NCI-H187 (cell line): ENCODE measurements at places on chromosomes 16 and 17.

DNA sequence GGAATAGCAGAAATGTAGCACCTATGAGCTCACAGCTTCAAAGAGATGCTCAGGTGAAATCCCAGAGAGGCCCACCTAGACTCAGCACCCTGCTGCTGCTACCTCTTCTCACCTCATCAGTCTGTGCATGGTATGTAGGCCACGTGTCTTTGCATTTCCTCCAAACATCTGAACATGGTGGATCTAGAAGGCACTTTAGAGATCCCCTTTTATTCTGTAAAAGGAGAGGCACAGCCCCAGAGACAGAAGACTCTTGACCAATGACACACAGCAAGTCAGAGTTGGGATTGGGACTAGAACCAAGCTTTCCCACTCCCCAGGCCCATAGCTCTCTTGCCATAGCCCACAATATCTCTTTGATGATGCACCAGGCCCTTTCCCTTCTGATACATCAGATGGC, 19.4 kb upstream of the NKD1 start:
- no peak for DNase-seq

- DNase-seq, result no peak
Observed at GRCh38 chr17:8916466-8916865, 49.0 kb upstream of the PIK3R6 start.

- no peak for DNase-seq
Observed at GRCh38 chr16:4142268-4142667, 26.0 kb upstream of the ADCY9 start.

- no peak for DNase-seq
Observed at GRCh38 chr16:66844342-66845079, at the start of gene CA7. Gene CA7 (plus strand): TSS chr16:66844414. CDS start chr16:66844488, 74 bp downstream.

DNA sequence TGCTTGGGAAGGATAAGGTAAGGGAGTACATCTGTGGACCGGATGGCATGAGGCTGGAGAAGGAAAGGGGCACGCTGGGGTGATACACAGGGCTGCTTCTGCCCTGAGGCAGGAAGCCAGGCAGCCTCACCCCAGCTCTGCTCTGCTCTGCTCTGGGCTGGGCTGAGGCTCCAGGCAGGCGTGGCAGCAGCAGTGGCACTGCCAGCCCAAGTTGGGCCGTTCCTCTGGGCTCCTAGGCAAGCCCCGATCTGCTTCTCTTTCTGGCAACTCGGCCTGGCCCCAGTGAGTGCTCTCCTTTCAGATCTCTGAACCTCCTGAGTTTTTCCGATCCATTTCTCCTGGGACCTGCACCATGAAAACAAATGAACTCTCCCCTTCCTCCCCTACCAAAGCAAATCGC, 44.9 kb downstream of the VAC14 start:
- no peak for DNase-seq

- DNase-seq, result no peak
Observed at GRCh38 chr16:1072526-1073261, at the start of gene SSTR5. Gene SSTR5 (plus strand): TSS chr16:1072747. CDS start chr16:1078869, 6,122 bp downstream.

- no peak for DNase-seq
Observed at GRCh38 chr16:29806099-29806579, at the start of gene MAZ. Gene MAZ (plus strand): TSS chr16:29806529. CDS start chr16:29806702, 173 bp downstream.

DNA sequence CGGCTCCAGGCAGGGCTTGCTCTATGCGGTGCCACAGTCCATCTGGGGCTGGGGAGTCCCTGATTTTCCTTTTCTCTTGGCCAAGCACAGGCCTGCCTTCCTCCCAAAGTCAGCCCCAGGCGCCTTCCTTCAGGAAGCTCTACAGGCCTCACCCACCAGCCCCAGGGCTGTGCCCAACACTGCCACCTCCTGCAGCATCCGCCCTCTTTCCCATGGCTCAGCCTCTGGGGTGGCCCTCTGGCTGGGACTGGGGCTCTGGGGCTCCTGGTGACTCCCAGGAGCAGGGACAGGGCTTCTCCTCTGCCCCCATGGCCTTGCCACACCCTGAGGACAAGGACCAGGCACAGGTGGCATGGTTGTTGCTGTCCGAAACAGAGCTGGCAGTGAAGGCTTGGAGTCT, 817 bp downstream of the ITGB4 start:
- no peak for DNase-seq

DNA sequence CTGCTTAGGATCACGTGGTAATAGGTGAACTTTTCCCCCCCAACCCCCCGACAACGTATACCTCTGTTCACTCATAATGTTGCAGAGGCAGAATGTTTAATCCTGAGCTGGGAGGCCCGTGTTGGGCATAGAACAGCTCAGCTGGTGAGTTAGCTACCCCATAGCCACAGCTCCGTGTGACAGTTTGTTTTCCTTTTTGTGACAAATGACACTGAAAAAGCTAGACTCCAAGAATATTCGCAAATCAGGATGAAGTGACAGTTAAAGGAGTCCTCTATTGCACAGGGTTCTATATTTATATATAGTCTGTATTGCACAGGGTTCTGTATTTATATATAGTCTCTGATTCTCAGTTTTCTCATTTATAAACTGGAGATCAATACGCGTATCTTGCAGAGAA, 33.8 kb downstream of the MYH13 start:
- DNase-seq, result no peak

- DNase-seq, result no peak
Observed at GRCh38 chr17:61253362-61253761, 146.3 kb upstream of the TBX2 start.

GRCh38 chr16:88504489-88505404, 51.7 kb downstream of the ZFPM1 start:
- DNase-seq, result peak; percentile 26

DNA sequence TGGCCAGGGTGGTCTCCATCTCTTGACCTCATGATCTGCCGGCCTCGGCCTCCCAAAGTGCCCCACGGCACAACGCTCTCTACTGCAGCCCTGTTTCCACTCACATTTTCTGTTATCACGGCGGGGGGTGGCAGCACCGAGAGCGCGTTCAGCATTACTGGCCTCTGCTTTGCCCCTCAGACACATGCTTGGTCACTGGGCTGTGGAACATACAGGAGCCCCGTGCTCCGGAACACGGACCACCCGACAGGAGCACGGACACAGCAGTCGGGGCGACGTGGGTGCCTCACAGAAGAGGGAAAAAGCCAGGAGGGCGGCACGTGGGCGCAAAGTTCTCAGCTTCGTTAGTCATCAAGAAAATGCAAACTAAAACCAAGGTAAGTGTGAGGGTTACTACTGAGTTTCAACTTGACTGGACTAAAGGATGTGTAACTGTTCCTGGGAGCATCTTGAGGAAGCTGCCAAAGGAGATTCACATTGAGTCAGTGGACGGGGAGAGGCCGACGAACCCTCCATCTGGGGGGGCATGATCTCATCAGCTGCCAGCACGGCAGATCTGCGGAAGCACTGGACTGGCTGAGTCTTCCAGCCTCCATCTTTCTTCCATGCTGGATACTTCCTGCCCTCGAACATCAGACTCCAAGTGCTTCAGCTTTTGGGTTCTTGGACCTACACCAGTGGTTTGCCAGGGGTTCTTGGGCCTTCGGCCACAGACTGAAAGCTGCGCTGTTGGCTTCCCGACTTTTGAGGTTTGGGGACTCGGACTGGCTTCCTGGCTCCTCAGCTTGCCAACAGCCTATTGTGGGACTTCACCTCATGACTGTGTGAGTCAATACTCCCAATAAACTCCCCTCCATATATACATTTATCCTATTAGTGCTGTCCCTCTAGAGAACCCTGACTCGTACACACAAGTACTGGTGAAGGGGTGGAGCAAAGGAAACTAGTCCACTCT, 106.8 kb downstream of the ZNF778 start:
- DNase-seq, result no peak

GRCh38 chr16:12874186-12874585, 27.2 kb upstream of the SHISA9 start:
- DNase-seq, result no peak
